ENCODE measurements at places on chromosomes 1 and 21.

DNA sequence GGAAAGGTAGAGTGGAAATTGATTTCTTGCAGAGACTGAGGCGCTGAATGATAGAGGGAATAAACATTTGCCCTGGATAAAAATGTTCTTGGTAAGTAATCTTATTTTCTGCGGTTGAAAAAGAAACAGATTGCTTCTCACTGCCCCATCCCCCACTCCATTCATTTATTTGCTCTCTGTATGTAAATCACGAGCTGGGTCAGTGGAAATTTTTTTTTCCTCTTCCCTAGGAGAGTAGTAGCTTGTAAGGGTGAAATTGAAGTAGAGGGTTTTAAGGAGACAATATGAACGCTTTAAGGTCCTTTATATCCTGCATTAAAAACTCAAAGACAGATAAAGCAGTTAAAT is 1.4 kb upstream of the BRINP3 start:
- DNase-seq, result no peak

DNA sequence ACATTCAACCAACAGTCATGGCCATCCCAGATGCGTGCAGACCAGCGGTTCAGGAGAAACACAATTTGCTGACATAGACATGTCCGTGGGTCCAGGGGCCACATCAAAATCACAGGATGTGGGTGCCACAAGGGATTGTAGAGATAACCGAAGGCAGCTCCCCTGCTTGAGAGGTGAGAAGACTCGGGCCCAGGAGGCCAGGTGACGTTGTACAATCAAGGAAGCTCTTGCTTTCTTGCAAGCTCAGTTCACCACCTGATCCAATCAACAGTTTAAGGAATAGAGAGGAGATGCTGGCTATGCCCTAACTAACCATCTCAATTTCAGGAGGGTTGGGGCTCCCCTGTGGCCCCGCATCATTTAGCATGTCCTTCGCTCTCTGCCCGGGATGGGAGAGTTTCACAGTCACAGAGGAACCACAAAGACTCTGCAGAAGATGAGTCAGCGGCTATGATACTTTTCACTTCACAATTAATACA is 19.5 kb downstream of the UBASH3A start:
- peak; percentile 34 for DNase-seq

GRCh38 chr1:151164732-151165280 is 896 bp downstream of the LYSMD1 start:
- DNase-seq, result no peak

GRCh38 chr1:157007306-157007705 is 38.2 kb downstream of the ARHGEF11 start:
- DNase-seq, result no peak

GRCh38 chr21:29018540-29018939 is 609 bp downstream of the RWDD2B start:
- no peak for DNase-seq

DNA sequence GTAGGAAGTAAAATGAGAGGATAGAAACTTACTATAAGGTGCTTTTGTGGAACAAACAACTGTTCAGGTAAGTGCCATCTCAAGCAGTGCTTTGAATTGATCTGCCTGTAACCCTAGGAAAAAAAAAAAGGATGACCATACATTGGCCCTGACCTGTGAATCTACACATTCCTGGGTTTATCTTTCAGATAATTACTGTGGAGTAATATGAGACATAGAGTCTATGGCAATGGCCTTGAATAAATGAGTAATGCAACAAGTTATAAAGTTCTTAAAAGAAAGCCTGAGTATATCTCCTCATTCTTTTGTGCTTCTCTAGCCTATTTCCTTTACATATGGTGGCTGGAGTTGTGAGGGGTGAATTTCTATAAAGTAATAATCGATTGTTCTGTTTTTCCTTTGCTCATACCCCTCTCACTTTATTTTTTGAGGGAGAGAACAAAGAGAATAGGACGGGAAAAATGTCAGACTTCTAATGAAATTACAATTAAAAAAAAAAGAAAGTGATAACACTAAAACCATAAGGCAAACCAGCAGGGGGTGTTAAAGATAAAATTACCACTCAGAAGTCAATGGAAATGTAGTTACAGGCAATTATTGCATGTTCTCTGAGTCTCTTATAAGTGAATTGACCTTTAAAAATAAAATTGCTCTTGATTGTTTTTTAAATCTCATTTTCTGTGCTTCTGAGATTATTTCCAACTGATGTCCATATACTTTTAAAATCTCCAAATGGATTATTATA is 12.4 kb upstream of the ATP1A1 start:
- DNase-seq, result peak; percentile 42

DNA sequence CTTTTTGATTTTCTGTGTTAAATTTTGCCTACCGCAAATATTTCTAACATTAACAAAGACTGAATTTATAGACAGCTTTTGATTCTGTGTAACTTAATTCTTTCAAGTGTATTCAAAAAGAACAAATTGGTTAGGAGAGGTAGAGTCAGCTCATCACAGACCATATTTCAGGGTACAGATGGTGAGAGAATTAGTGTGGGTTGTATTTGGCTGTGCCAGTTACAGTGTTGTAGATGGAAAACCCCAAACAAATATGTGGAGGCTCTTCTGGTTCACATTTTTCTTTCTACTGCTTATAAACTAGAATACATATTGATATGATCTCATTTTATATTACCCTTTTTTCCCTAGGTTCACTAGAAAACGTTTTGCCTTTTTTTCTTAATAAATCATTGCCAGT is 11.1 kb downstream of the RCAN3 start:
- DNase-seq, result no peak

GRCh38 chr1:106517224-106517623 is 539.2 kb upstream of the PRMT6 start:
- no peak for DNase-seq

DNA sequence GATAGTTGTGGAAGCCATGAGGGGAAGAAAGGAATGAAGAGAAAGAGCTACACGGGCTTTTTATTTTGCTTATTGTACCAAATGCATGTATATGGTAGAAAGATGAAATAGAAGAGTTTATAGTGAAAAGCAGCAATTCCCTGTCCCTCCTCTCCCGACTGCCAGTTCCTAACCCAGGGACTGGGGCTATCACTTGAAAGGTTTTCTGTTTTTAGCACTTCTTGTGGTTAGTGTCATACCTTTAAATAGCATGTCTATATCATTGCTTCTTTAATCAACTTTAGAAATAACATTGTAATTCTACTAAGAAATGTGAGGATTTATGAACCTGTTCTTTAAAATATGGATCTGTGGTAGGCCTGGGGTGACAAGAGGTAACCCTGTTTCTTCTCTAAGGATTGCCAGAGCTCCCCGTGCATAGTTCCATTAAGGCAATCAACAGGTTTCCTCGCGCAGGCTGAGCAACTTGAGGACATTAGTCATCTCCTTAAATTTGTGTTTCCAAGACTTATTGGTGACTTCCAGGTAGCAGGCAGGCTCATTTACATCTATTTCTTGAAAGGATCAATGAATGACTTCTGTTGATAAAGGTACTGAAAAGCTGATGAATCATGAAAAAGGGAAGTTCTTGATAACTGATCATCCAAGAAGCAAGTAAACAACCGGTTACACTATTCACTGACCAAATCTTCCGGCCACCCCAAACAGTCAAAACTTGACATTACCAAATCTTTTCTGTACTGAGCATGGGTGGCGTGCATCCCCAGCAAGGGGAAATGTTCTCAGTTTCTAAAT is 37.8 kb upstream of the S1PR1 start:
- DNase-seq, result no peak

DNA sequence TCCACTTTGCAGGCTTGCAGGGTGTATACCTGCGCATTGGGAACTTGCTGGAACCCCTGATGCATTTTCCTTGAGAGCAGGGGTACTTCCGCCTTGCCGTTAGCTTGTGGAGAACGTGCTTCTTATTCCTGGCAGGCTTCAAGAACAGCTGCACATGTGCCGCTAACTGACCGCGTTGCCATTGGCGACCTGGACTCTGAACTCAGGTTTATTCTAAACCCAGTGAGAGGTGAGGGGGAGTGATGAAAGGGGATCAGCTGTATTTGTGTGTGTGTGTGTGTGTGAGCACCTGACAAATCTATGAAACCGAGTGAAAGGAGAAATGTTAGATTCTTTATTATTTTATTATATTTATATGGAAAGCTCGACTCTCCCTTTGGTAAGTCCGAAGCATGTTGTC is 128.6 kb downstream of the HUNK start:
- DNase-seq, result no peak

- no peak for DNase-seq
Measured at GRCh38 chr1:153849487-153850185, 73.1 kb downstream of the GATAD2B start.

- DNase-seq, result no peak
Measured at GRCh38 chr21:36218691-36219090, 62.1 kb downstream of the DOP1B start.

GRCh38 chr1:43421976-43422750 is 31.6 kb downstream of the HYI start:
- DNase-seq, result no peak

GRCh38 chr1:185440877-185441276 is 123.8 kb upstream of the IVNS1ABP start:
- no peak for DNase-seq

GRCh38 chr1:228956864-228957263 is 221.6 kb downstream of the RHOU start:
- no peak for DNase-seq

DNA sequence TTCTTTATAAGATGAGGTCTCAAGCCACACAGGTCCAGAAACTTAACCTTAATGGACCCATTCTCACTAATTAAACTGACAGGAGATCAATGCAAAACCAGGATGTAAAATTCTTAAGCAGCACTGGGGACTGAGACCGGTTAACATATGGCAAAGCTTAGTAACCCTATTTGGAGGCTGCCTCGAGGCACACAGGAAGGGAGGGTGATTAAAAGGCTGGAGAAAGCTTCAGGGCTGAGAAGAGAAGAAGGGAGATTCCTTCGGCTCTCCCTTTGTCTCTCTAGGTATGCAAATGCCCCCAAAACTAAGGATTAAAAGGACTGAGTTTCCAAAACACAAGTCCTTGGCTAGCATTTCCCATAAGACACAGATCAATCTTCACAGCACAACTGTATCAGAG is 120.8 kb upstream of the DSCAM start:
- no peak for DNase-seq

DNA sequence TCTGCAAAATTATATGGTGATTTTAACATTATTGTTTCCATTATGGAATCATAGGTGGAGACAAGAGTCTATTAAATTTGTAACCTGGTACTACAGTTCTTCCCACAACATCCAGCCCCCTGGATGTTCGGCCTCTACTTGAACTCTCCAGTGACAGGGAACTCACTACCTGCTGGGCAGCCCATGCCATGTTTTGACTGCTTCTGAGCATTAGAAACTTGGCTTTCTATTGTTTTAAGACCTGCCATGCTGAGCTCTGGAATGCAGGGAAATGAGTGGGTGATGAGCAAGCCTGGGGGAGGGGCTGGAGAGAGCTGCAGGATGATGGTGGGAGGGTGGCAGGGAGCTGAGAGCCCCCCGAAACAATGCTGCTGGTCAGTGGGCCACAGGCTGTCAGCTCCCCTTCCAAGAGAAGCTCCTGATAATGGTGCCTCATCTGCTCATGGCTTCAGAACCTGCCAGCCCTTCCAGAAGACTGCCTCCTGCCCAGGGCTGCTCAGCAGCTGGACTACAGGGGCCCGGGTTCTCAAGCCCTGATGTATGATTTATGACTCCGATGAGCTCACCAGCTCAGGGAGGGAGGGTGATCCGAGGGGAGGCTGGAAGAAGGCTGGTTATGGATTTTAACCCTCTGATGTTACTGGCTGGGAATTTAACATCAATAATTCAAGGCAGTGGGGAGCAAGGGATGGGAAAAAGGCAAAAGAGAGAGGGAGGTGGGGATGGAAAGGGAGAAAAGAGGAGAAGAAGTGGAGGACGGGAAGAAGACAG is 205.0 kb downstream of the HIVEP3 start:
- no peak for DNase-seq

GRCh38 chr1:21939650-21940374 is 2.7 kb upstream of the HSPG2 start:
- no peak for DNase-seq

DNA sequence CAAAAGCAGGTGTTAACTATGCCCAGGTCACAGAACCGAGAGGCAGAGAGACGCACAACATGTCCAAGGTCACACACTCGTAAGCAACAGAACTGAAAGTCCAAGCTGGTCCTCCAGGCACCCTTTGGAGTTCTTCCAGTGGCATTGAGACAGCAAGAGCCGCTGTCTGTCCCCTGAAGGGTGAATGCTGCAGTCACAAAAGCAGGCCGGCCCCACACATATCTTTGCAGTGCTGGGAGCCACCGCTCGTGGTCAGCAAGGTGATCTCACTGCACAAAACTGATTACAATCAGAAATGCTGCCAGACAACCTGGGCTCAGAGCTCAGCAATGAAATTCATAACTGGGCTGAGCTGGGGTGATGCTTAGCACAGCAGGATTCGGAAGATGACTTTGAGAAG is 47.4 kb upstream of the RAB4A start:
- DNase-seq, result no peak

DNA sequence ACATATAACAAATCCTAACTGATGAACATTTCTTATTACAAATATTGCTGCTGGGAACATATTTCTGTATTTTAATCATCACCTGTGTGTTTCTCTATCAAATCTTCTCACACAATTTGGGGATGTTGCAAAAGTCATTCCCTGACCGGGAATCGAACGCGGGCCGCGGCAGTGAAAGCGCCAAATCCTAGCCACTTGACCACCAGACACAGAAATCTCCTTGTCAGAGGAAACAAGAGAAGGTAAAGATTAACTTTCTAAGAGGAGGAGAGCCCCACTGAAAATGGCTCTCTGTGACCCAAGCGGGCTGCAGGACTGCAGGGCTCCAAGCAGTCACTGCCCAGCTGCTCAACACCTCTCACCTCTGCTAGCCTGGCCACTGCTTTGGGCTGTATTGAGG is 304.9 kb downstream of the FAM72C start:
- DNase-seq, result no peak

GRCh38 chr21:22764222-22764621 is 1766.0 kb downstream of the NCAM2 start:
- no peak for DNase-seq

GRCh38 chr1:111399792-111400610 is 27.5 kb downstream of the OVGP1 start:
- DNase-seq, result no peak

- peak; percentile 21 for DNase-seq
Measured at GRCh38 chr21:19853061-19853460, 1145.1 kb upstream of the NCAM2 start.

GRCh38 chr1:102884238-102884637 is 224.1 kb downstream of the COL11A1 start:
- no peak for DNase-seq

- DNase-seq, result no peak
Measured at GRCh38 chr1:56931211-56931610, 34.6 kb downstream of the C8B start.

DNA sequence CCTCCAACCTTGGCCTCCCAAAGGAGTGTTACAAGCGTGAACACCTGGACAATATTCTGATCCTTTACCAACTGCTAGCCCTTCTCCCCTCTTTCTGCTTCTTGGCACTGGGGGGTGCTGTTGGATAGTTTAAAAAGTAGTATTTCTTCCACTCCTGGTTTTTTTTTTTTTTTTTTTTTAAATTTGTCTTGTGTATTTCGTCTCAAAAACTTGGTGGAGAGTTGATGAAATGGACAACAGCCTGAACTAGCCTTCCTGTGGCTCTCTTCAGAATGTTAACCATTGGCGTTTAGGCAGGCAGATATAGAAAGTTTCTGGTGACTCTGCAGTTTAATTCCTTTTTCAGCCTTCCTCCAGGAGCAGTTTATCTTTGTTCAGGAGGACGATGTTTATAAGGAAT is 69.7 kb upstream of the USP24 start:
- peak; percentile 8 for DNase-seq

GRCh38 chr1:99580451-99580850 is 65.5 kb upstream of the PALMD start:
- DNase-seq, result no peak

GRCh38 chr1:154998818-154999570 is 3.6 kb upstream of the ZBTB7B start:
- peak; percentile 54 for DNase-seq

- DNase-seq, result no peak
Measured at GRCh38 chr1:20324704-20325406, 34.2 kb downstream of the VWA5B1 start.

Data from CD4-positive, alpha-beta memory T cell (primary cell).